ENCODE measurements at places on chromosomes 1 and 21. TPM values are rescaled to one million over a fixed set of nuclear protein-coding genes. Genes with fewer than 3 reads are reported as not detected.

XCL1 gene
- polyA plus RNA-seq: 3.6 TPM

TP73 gene
- 19.0 TPM for polyA plus RNA-seq

EPHA10 gene
- 5.6 TPM for polyA plus RNA-seq

ATAD3C gene
- 10.3 TPM for polyA plus RNA-seq

HES2 gene
- not detected for polyA plus RNA-seq

PCAT6 gene
- polyA plus RNA-seq: 14.5 TPM

TSPEAR gene
- 2.4 TPM for polyA plus RNA-seq

SYDE2 gene
- 0.49 TPM for polyA plus RNA-seq

HSD3B2 gene
- polyA plus RNA-seq: not detected

TMEM82 gene
- not detected for polyA plus RNA-seq

AMY1C gene
- polyA plus RNA-seq: not detected

SEMA6C gene
- polyA plus RNA-seq: 54.0 TPM

NOL9 gene
- 5.0 TPM for polyA plus RNA-seq

IL12RB2 gene
- polyA plus RNA-seq: 0.51 TPM

LAMB3 gene
- polyA plus RNA-seq: 1.7 TPM

ZNF593OS gene
- not detected for polyA plus RNA-seq

TRIM63 gene
- polyA plus RNA-seq: 0.54 TPM

ABCG1 gene
- 31.4 TPM for polyA plus RNA-seq

KCND3 gene
- 13.4 TPM for polyA plus RNA-seq

ZSCAN20 gene
- 2.0 TPM for polyA plus RNA-seq

ATP1A4 gene
- polyA plus RNA-seq: not detected

SORT1 gene
- 107 TPM for polyA plus RNA-seq

PIGR gene
- polyA plus RNA-seq: not detected

NUDT4B gene
- 2.3 TPM for polyA plus RNA-seq

SLC30A10 gene
- 0.97 TPM for polyA plus RNA-seq

NBPF10 gene
- polyA plus RNA-seq: 0.12 TPM

SLC22A15 gene
- 2.8 TPM for polyA plus RNA-seq
